Astrocyte (in vitro differentiated cells and primary cell): ENCODE measurements at places on chromosomes 6 and 20. TPM values are rescaled to one million over a fixed set of nuclear protein-coding genes. Genes with fewer than 3 reads are reported as not detected.

- DNase-seq: no peak
These were observed 140.0 kb downstream of the ARID1B start for GRCh38 chr6:156917213-156917612.

GRCh38 chr6:43481591-43482236 lies 4.3 kb downstream of the TJAP1 start:
- DNase-seq: no peak

- DNase-seq: peak; percentile 20
These were observed 73.9 kb downstream of the AHI1 start for GRCh38 chr6:135423649-135424128.

TFAP2A gene
- 2.1 and 6.6 TPM in 2 replicates for total RNA-seq

MEA1 gene
- 54.2 and 55.9 TPM in 2 replicates for total RNA-seq

TUBB2A gene
- total RNA-seq: 390 and 401 TPM in 2 replicates

HSPA1B gene
- 64.9 and 77.2 TPM in 2 replicates for total RNA-seq

SYCP2 gene
- total RNA-seq: 0.27 and 0.72 TPM in 2 replicates

CLPSL2 gene
- not detected in 2 replicates for total RNA-seq
